ENCODE measurements at places on chromosomes 5 and 9.

- peak; percentile 70 for DNase-seq
Measured at GRCh38 chr5:171850324-171850947, 64.8 kb downstream of the SMIM23 start.

- no peak for DNase-seq
Measured at GRCh38 chr5:142763701-142764100, 6.5 kb upstream of the ARHGAP26 start.

DNA sequence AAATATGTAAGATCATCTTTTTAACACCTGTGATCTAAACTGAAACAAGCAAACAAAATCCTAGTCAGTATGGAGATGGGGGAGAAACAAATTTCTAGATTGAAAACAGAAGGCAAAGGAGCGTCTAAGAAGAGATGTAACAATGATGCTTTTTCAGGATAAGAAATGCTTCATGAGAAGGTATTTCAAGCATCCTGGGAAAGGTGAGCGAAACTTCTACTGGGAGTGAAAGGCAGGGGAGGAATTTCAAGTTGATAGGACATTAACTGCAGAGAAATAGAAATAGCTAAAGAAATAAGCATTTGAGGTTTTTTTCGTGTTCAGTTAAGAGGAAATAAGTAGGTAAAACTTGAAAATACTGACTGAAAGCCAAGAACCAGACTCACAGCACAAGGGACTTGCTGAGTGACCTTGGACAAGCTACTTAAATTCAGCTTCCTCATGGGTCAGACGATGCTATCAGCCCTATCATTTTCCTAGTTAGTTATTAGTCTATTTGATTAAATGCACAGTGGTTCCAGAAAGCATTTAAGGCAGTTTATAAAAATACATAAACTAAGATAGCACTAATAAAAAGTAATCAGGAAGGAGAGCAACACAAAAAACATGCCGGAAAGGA lies 406.3 kb downstream of the PDE4D start:
- DNase-seq, result no peak

DNA sequence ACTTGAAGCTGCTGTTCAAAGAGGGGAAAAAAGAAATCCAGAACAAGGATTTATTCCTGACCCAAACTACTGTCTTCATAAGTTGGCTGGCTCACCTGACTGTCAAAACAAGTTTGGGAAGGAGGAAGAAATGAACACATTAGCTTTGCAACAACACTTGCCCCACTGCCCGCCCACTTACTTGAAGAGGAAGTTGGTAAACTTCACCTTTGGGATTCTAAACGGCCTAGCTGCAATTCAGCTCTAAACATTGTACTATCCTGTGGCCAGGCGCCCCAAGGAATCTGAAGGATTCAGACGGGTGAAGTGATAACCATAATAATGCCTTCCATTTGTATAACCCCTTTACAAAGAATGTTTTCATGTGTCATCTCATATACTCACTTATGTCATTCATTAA lies 199.4 kb downstream of the ARRDC3 start:
- no peak for DNase-seq

GRCh38 chr5:16713386-16713928 lies 96.7 kb upstream of the RETREG1 start:
- DNase-seq, result no peak

GRCh38 chr5:119063579-119064379 lies 7.1 kb upstream of the DMXL1 start:
- peak; percentile 69 for DNase-seq
